Epithelial cell of umbilical artery (primary cell): ENCODE measurements at places on chromosomes 12 and 14. TPM values are rescaled to one million over a fixed set of nuclear protein-coding genes. Genes with fewer than 3 reads are reported as not detected.

TRHDE gene
- 0.32 and 3.8 TPM in 2 replicates for total RNA-seq

KRT82 gene
- not detected in 2 replicates for total RNA-seq

BCL11B gene
- under 0.01 TPM in 2 replicates for total RNA-seq

NOVA1 gene
- 0.97 and 2.0 TPM in 2 replicates for total RNA-seq

SUOX gene
- 14.7 and 15.9 TPM in 2 replicates for total RNA-seq

SLC17A8 gene
- not detected in 2 replicates for total RNA-seq

CACNA1C gene
- under 0.01 TPM in 1 of 2 replicates, not detected in the other for total RNA-seq

ALDH2 gene
- total RNA-seq, result 37.7 and 47.1 TPM in 2 replicates

ADAM21 gene
- total RNA-seq, result under 0.01 and 0.30 TPM in 2 replicates

ANKS1B gene
- 0.46 TPM in 1 of 2 replicates, not detected in the other for total RNA-seq

NDRG2 gene
- 0.32 TPM in 1 of 2 replicates, not detected in the other for total RNA-seq

RNF212B gene
- total RNA-seq, result not detected in 2 replicates
